ENCODE measurements at places on chromosomes 12 and 14. TPM values are rescaled to one million over a fixed set of nuclear protein-coding genes. Genes with fewer than 3 reads are reported as not detected.

DNA sequence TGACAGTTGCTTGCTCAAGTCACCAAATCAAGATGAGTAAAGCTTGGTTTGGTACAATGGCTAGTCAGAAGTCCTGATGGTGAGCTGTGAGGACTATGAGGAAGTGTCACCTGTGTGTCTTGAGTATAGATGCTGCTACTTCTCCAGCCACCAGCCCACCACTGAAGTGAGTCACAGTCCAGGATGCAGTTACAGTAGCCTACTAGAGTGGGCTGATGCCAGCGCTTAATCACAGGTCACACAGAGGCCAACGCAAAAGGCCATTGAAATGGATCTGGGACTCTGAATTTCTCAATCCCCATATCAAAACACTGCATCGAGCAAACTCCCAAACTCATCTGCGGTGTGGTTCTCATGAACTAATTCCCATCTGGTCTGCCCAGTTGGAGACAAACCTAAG is 223.1 kb downstream of the ANO6 start:
- no peak for DNase-seq

The AKAP3 gene
- total RNA-seq: 1.5 TPM

The BCL2L14 gene
- not detected for total RNA-seq

- no peak for DNase-seq
These were observed 16.7 kb upstream of the AQP2 start for GRCh38 chr12:49933796-49934195.

DNA sequence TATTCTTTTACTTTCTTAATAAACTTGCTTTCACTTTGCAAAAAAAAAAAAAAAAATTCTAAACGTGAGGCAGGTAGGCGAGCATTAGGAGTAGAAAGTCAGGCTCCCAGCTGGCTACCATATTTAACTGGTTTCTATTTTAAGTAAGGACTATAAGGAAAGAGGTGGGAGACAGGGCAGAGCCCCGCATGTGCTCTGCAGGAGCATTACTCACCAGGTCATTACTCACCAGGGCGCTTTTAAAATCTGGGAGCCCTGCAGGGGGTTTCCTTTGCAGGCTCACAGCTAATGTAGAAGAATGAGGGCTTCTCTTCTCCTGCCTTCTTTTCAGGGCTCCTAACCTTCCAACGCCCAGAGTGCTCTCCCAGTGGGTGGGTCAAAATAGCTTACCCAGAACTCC is 14.0 kb upstream of the DPF3 start:
- no peak for DNase-seq

The GMFB gene
- total RNA-seq: 78.2 TPM

DNA sequence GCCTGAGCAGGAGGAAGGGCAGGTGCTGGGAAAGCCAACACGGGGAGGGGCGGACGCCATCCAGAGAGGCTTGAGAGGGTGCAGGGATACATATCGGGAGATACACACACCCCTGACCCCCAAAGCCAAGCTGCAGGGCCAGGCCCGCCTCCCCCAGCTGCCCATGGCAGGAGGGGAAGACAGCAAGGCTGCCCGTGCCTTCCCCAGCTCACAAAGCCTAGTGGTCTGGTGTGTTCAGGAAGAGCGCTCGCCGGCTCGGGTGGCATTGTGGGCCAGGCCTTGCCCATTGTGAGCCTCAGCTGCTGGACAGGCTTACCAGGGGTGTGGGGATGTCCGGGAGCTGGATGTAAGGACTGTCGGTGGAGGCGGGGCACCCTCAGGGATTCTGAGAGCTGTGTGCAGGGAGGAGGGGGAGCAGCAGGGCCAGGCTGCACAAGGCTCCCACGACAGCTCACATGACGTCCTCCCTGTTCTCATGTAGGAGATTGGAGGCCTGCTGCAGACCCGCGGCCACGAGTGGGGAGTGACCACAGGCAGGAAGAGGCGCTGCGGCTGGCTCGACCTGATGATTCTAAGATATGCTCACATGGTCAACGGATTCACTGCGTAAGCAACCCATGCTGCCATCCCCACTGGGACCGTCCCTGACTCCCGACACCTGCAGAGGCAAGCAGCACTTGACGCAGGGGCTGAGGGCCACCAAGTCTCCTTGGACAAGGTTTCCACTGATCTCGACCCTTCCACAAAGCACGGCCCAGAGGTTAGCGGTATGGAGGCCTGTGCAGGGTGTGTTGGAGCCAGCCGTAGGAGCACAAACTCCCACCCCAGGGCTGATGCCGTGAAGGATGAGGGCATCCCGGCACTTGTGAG is 10.1 kb upstream of the SIVA1 start:
- DNase-seq: no peak

The ATL1 gene
- total RNA-seq: 0.90 TPM

All from dermis microvascular lymphatic vessel endothelial cell (primary cell).